HepG2 (cell line): ENCODE measurements at places on chromosomes 2 and 18. TPM values are rescaled to one million over a fixed set of nuclear protein-coding genes. Genes with fewer than 3 reads are reported as not detected.

DNA sequence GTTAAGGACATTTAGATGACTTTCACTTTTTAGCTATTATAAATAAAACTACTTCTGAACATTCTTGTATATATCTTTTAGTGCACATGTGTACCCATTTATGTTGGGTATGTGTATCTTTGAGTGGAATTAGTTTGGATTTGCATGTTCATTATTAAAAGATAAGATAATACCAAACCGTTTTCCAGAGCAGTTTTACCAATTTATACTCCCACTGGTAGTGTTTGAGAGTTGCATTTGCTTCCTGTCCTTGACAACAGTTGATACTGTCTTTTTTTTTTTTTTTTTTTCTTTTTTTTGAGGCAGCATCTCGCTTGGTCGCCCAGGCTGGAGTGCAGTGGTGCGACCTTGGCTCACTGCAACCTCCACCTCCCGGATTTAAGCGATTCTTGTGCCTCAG, 23.3 kb downstream of the SLC30A6 start:
- no peak for DNase-seq

GRCh38 chr2:149826471-149827125, 239.0 kb upstream of the MMADHC start:
- no peak for DNase-seq

DNA sequence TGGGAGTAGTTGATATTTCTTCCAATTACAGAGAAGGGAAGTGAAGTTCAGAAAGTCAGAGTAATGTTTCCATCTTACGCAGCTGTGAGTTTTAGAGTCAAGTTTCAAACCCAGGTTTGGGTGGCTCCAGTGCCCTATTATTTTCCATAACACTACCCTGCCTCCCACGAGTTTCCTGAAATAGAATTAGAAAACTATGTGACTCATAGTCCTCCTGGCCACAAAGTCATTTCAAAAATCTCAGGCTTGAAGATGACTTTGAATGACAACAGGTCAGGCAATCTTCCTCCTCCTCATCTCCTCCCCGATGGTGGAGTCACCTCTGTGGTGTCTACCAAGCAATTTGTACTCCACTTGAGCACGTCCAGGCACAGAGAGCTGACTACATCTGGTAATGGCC, 212.3 kb upstream of the TRIB2 start:
- DNase-seq = no peak

DNA sequence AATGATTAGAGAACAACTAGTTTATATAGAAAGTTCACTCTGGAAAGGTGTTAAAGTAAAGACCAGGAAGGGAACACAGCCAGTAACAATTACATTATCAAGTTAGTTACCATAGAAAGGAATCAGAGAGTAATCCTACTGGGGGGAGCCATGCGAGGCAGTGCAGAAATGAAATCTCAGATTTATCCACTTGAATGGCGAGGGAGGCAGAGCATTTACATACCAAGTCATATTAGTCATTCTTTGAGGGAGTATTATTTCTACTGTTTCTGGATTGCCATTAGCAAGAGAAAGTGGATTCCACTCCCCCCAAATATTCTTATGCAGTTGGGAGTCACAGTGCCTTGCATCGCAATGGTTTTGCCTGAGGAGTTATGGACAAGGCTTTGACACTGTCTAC, 472.7 kb upstream of the TRIB2 start:
- no peak for DNase-seq

DNA sequence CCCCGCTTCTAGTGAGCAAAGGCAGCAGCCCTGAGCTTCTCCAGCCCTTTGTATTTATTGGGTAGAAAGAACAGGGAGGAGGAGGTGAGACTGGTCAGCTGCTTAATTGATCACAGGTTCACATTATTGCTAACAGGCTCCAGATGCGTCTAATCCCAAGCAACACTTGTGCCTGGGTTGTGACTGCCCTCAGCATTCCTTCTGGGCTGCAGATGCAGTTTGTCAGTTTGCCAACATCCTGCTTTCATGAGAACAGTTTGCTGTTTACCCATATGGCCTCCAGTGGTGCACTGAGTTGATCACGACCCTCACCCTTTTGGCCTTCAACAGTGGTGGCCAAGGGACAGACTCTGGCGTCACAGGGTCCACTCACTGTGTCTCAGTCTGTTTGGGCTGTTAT, 159.5 kb upstream of the ZNF516 start:
- DNase-seq = no peak

- no peak for DNase-seq
Measured at GRCh38 chr18:36114738-36115137, 14.4 kb downstream of the SLC39A6 start.

DNA sequence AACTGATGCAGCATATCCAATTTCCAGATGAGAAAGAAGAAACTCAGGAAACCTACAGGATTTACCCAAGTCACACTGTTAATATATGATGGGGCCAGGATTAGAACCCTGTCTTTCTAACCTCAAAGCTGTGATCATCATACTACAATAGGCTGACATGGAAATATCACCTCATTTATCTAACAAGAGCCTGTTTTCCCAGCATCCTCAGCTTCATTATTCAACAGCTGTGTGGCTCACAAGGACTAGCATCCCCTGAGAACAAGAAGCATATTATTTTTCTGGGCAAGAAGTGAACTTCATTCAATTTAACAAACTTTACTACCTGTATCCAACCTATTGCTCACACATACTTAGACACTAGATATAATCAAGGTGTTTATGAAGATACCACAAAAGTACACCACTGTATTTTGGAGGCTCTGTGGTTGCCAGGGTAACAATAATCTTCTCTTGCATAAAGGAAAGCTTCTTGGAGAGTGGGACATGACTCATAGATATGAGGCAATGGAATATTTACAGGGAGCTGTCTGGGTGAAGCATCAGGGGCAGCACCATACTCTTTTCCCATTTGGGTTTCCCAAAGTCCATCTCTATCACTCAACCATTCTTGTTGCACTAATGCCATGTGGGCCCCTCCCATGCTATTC, 218.2 kb downstream of the RAD51AP2 start:
- DNase-seq = no peak

GRCh38 chr18:48878471-48878870, 72.3 kb downstream of the SMAD7 start:
- DNase-seq = peak; percentile 47

- DNase-seq = no peak
Measured at GRCh38 chr2:9032121-9032520, 28.6 kb upstream of the MBOAT2 start.

The DNAH7 gene
- polyA plus RNA-seq = not detected in 2 replicates

The MPV17 gene
- polyA plus RNA-seq = 119 and 129 TPM in 2 replicates

The CDH7 gene
- polyA plus RNA-seq = not detected in 2 replicates

The MREG gene
- 7.3 and 7.5 TPM in 2 replicates for polyA plus RNA-seq

The IL37 gene
- 0.16 TPM in 1 of 2 replicates, not detected in the other for polyA plus RNA-seq

The ARHGAP15 gene
- 0.04 TPM in 1 of 2 replicates, not detected in the other for polyA plus RNA-seq

The GAREM1 gene
- polyA plus RNA-seq = 2.5 and 3.2 TPM in 2 replicates

The ADCYAP1 gene
- polyA plus RNA-seq = not detected in 2 replicates
